T1000 (cell line): ENCODE measurements at places on chromosomes 7 and 10.

- no peak for DNase-seq
Observed at GRCh38 chr10:95761939-95762492, 6.1 kb downstream of the ENTPD1 start.

- DNase-seq, result no peak
Observed at GRCh38 chr10:131387018-131387529, 75.6 kb upstream of the TCERG1L start.

DNA sequence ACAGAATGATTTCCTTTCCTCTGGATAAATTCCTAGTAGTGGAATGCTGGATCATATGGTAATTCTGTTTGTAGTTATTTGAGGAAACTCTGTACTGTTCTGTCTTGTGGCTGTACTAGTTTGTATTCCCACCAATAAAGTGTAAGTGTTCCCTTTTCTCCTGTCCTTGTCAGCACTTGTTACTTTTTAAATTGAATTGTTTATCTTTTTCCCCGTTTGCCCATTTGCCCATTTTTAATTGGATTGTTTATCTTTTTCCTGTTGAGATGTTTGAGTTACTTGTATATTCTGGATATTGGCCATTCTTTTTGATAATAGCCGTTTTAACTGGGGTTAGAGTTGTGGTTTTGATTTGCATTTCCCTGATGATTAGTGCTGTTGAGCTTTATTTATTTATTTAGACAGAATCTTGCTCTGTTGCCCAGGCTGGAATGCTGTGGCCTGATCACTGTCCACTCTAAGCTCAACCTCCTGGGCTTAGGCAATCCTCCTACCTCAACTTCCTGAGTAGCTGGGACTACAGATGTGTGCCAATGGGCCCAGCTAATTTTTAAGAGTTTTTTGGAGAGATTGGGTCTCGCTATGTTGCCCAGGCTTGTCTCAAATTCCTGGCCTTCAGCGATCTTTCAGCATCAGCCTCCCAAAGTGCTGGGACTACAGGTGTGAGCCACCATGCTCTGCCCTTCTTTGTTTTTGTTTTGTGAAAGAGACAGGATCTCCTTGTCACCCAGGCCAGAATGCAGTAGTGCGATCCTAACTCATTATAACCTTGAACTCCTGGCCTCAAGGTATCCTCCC lies 23.0 kb downstream of the BMPR1A start:
- no peak for DNase-seq

DNA sequence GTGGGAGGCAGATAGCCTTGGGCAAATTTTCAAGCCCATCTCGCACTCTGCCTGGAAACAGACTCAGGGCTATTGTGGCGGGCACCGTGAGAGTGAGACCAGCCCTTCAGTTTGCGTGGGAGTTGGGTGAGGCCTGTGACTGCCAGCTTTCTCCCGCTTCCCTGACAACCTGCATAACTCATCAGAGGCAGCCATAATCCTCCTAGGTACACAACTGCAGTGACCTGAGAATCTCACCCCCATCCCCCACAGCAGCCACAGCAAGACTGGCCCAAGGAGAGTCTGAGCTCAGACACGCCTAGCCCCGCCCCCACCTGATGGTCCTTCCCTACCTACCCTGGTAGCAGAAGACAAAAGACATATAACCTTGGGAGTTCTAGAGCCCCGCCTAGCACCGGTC lies 275.4 kb downstream of the GRID1 start:
- no peak for DNase-seq

- no peak for DNase-seq
Observed at GRCh38 chr10:131786756-131787605, 113.8 kb upstream of the PPP2R2D start.
